Stimulated activated CD8-positive, alpha-beta memory T cell treated with anti-CD3 and anti-CD28 coated beads, Interleukin-15, amount 100 ng/mL, for 24 hours (primary cell): ENCODE measurements at places on chromosomes 12 and 14.

DNA sequence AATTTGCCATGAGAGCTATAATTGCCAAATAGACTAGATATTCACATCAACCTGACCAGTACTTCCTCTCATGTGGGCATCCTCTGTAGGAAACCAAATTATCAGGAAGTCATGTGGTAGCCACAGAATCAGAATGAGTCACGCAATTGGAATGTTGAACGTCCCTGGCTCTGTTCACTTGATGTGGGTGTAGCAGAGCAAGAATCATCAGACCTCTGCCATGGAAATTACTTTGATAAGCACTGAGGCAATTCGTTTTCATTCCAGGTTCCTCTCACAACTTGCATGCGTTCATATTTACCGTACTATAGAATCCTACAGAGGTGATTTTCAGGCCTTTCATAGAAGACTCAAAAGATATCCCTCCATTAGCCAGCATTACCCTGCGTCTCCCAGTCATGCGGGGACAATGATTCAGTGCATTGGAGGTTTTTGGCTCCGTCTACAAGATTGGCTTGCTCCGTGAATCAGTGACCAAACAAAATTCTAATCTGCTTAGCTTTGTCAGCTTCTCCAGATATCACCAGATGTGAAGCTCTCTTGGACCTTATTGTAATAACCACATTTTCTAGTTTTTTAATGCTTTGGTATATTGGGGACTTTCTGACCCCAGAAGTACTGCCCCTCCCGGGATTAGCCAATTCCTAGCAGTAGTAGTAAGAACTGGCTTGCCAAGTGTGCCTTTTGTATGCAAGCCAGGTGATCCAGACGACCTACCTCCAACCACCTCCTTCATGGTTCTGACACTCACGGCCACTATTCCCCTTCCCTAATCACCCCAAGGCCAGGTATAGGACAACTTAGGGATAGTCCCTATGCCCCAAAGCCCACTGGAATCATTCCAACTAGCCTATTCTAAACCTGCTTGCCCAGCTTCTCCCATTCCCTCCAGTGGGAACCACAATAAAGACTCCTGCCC, 133.4 kb downstream of the KICS2 start:
- DNase-seq, result no peak

DNA sequence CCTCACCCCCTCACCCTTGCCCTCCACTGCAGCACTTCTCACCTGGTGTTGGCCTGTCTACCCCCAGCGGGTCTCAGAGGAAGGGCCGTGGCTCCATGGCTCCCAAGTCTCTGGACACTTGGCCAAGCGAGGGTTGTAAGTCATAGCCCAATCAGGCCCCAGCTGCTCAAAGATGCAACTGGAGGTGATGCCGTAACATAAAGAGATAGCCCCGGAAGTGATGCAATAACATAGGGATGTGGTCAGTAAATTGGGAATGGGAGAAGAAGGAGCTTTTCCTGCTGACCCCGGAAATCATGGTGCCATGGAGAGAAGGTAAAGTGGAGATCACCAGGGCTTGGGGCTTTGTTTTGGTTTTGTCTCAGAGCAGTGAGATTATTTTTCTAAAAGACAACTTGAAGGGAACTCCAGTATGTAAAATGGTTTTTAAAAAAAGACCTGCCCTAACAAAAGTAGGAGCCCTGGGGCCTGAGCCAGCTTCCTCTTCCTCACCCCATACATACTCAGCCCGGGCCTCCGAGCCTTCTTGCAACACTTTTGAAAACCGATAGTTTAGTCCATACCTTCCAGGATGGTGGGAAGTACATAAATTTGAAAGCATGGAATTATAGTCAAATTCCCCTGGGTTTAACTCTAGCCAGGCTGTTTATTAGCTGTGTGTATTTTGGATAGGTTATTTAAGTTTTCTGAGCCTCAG, 212.5 kb downstream of the CRADD start:
- DNase-seq, result no peak

GRCh38 chr12:126952096-126953007, 1314.6 kb upstream of the TMEM132C start:
- no peak for DNase-seq

DNA sequence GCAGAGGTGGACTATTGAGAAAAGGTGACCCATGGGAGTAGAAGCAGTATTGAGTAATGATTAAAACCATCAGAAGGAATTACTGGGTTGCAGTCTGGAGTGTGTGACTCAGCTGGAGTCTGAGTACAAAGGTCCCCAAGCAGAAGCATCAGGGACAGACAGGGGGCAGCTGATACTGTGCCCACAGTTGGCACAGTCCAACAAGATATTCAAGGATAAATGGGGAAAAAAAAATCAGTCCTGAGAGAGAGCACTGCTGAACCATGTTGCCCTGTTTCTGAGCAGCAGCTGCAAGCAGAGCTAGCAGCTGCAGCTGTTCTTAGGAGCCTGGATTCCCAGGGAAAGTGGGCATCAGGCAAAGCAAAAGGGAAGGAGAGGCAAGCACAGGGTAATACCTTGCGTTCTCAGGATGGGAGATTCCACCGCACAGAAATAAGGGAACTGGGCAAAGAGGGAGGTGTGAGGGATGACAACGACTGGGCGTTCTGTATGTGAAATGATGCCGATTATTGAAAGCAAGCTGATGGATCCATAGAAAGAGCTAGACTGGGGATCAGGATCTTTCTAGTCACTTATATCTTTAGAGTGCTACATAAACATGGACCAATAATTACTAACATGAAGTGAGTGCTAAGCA, 17.7 kb downstream of the NEUROD4 start:
- no peak for DNase-seq

DNA sequence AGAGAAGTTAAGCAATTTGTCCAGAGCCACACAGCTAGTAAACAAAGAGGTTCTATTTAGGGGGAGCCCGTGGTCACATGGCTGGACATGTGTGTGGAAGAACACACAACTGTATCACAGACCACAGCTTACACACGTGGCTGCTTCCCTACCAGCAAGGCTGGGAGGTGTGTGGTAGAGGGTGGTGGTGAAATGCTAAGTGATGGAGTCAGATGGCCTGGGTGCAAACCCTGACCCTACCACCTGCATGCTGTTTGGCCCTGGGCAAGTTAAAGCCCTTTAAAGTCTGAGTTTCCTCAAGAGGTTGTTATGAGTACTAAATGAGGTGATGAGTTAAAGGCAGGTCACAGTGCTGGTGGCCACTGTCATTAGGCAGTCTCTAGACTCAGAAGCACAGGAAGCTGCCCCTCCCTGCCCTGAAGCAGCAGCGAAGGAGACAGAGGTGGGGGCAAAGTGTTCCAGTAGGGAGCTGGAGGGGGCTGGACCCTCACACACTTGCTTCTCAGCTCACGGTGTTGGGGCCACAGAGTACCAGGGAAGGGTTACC, 64.2 kb downstream of the ERH start:
- DNase-seq, result no peak
